Stimulated activated memory B cell treated with anti-CD40 and anti-IgM and Interleukin-4, amounts not matched to agents 10 μg/mL and 1 μg/mL and 100 μg/mL, for 72 hours (primary cell): ENCODE measurements at places on chromosomes 6 and 20.

- no peak for ATAC-seq
These were observed 32.7 kb upstream of the SNAP25 start for GRCh38 chr20:10185741-10186558.

- ATAC-seq, result no peak
These were observed 102.7 kb upstream of the CARMIL1 start for GRCh38 chr6:25176466-25176865.

DNA sequence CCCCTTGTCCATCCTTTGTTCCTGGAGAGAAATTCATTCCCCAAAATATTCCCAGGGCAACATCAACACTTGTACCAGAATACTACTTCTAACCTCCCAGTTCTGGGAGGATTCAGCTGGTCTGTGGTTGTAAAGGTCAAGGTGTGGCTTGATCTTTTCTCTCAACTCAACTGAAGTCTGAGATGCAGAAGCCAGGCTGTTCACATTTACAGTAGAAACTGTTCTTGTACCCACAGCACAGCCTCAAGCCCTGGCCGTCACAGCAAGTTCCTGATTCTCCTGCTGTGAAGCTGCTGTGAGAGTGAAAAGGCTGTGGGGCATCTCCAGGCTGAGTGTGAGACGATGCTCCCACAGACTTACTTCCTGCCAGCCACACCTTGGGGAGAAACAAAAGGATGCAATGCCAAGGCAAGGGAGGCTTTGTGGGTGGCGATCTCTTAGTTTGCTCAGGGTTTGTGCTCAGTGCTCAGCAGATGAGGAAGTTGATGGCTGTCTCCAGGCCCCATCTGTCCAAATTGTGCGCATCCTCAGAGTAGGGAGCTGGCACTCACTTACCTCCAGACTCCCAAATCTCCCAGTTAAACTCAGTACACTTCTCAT, 143.9 kb upstream of the FOXA2 start:
- no peak for ATAC-seq

DNA sequence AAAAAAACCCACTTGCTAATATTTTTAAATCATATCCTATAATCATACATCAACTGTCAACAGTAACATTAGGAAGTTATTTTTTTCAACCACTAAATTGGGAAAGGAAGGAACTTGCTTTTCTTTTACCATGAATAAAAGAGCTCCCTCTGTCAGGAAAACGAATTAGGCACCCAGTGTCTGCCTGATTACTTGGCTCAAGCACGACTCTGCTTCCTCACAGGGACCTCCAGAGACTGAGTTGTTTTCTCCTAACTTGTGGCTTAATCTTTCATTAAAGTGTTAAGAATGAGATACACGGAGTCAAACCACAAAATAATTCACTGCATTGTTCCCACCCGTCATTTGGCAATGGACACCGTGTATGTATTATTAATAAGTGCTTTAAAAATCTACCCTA, 1405.1 kb upstream of the EYS start:
- no peak for ATAC-seq

DNA sequence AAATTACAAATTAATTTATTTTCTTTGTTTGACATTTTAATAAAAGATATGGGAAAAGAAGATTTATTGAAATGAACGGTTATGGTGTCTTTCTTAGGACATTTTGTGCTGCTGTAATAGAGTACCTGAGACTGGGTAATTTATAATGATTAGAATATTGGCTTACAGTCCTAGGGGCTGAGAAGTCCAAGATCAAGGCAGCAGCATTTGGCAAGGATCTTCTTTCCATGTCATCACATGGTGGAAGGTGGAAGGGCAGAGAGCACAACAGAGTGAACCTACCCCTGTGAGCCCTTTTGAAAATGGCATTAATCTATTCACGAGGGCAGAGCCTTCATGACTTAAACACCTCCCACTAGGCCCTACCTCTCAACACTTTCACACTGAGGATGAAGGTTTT, 75.7 kb upstream of the LTV1 start:
- no peak for ATAC-seq
